CD4-positive, alpha-beta T cell (primary cell): ENCODE measurements at places on chromosomes 5 and 9.

- no peak for DNase-seq
Observed at GRCh38 chr9:1271367-1271766, 221.2 kb downstream of the DMRT2 start.

GRCh38 chr9:138070815-138071214, 193.2 kb downstream of the CACNA1B start:
- no peak for DNase-seq

- DNase-seq = no peak
Observed at GRCh38 chr5:123814801-123815470, 303.0 kb downstream of the CSNK1G3 start.

GRCh38 chr5:57181154-57181553, 7.3 kb downstream of the GPBP1 start:
- DNase-seq = peak; percentile 18

DNA sequence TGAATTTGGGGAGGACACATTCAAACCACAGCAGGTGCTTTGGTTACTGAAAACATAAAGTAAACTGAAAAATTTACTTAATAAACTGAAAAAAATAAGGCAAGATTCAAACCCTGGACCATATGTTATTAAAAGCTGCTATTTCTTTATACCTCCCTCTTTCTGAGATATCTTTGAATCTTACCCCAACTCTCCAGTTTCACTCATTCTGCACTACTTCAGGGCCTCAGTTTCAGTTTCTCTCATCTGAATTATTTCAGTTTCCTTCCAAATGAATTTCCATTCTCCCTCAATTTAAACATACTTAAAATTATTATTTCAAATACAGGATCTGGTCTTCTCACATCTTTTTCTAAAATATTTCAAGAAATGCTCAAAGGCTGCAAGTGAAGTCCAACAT, 4.9 kb upstream of the OXCT1 start:
- DNase-seq = no peak

DNA sequence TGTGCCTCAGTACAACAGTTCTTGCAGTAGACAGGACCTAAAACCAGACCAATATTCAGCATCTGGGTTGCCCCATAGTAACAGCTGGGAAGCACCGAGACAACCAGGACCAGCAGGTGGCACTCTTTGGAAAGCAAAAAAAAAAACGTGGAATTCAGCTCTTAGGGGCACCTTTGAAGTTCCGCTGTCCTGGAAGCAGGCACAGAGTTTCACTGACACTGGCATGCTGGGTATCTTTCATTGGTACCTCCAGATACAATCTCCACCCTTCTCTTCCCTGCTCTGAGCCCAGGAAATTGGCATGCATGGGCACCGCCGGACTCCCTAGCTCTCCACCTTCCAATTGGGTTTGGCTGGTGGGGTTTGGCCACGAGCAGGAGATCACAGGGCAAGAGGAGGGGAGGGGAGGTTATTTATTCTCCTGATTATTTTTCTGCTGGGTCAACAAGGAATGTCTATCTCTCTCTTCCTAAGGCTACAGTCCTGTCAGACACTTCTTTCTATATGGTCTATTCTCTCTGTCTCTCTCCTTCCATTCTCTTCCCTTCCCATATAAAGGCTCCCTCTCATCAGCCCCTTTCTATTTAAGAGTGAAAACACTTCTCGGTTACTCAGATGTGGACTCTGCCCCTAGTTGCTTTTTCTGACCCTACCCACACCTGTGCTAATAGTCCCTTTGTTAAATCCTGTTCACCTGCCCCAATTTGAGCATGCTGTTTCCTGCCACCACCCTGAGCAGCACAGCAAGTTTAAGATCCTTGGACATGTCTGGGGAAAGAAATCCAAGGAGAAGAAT, 1.9 kb upstream of the IDNK start:
- peak; percentile 74 for DNase-seq

DNA sequence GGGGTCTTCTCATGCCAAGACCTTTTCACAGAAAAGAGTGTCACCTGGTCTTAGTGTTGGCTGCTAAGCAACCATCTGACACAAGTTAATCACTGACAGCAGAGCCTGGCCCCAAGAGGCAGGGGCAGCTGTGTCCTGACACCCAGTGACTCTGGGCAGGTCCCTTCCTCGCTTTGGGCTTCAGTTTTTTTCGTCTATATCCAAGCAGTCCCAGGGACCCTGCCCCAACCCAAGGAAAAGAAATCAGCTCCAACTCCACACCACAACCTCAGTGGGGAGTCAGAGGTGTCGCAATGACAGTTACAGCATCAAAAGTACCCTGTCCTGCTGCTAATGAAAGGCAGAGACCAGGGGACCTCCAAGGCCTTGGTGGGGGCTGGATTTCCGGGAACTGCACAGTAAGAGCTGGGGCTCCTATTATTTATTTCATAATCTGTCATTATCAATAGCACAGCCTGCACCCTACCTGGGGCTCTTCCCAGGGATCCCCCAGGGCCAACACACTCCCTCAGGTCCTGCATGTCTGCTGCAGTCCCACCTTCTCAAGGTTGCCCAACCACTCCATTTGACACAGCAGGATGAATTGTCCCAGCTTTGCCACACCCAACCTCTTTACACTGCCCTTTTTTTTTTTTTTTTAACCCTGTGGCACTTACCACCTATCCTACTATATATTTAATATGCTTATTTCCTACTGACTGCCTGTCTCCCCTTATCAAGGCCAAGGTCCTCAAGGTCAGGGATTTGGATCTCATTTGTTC, 9.4 kb downstream of the ANKS6 start:
- DNase-seq = no peak

DNA sequence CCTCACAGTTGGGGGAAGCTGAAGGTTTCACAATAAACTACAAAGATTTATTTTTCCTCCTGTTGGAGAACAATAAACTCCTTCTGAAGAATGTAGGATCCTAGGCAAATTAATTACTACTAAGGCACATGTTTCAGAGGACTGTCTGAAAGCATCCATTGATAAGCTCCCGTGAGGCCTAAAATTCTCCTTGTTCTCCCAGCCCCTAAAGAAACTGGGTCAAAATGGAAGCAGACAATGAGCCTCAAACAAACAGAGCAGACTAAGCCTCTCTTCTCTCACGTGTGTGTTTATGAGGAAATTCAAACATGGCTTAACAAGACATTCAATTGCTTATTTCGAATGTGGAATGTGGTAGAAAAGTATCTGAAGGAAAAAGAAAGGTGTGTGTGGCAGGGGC, 249.0 kb downstream of the GLIS3 start:
- no peak for DNase-seq

GRCh38 chr9:113623851-113624485, 160.4 kb downstream of the RGS3 start:
- no peak for DNase-seq

DNA sequence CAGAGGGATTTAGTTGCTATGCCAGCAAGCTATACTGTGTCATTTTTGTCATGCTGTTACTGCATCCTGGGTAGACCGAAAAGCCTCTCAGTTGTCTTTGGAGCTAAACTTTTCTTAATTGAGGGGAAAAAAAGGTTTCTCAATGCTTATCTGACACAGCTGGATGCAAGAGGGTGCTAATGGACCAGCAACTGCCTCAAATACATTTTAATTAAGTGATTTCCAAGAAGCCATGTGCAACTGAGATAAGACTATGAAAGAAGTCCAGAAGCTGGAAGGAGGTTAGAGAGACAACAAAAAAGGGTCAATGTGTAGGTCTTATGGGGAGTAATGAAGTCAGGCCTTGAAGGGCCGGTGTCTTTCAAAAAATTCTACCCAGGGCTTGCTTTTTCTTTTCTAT, 465.7 kb upstream of the DMAC1 start:
- no peak for DNase-seq

DNA sequence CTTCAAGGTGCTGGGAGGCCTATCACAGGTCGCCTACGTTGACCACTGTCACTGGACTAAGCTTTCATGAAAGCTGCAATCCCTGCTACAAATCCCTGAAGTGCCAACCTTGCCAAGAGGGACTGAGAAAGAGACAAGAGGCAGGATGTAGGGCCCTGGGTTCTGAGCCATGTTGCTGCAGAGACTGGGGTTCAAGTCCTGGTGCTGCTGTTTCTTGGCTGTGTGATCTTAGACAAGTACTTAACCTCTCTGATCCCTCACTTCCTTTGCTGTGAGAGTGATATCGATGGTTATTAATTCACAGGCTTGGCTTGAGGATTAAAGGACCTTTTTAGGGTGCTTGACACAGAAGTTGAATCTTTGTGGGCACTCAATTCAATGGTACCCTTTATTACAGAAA, 15.5 kb downstream of the CSF1R start:
- DNase-seq = no peak

GRCh38 chr9:77829420-77829819, 181.3 kb upstream of the GNA14 start:
- DNase-seq = no peak

DNA sequence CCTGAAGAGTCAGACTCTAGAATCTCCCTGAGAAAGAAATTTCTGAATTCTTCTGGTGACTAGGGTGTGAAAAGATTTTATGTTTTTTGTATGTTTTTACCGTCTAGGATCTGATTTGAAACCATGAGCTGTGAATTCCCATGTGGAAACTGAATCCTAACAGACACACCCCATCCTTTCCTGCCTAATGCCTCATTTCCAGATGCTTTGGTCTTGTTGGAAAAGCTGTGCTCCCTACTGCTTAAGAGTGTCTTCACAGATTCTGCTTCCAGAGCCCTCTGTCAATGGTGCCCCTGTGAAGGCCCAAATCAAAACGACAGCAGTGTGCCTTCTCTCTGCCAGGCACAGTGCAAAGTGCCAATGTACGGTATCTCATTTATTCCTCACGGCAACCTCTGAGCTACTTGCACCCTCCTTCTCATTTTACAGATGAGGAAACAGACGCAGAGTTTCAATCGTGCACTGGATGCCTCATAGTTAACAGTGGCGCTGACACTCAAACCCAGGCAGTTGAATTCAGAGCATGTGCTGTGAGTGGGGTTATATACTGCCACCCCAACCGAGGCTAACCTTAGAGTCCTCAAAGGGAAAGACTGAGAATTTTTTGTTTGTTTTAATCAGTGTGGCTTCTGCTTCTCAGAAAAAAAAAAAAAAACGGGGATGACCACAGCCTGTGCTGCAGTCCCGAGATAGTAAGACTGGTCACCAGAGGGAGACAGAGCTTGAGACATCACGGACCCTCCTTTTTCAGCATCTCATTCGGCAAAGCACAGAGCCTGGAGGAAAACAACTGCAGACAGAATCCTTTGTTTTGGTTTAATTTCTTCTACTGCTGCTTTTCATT, 188.4 kb downstream of the SNCAIP start:
- DNase-seq = no peak

DNA sequence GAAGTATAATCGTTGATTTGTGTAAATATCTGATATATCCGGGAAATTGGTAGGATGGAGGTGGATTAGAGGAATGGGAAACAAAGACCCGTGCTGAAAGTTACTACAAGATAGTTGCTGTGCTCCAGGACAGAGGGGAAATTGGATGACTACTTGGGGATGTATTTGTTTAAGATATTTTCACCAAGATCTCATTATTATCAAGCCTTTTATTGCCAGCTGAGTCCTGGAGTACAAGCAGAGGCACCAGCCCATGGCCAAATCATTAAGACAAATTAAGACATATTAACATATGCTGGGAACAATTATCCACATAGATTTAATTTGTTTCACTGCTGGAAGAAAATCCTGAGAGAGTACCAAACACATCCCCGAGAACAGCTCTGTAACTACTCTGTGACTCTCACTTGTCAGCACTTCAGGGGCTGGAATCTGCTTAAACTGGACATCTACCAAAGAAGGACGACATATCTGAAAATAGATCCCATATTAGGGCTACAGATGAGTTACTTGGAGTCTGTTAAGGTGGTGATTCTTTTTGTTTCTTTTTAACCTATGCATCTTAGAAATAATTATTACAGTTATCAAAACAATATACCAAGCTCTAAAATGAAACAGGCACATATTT, 68.2 kb downstream of the SLC1A1 start:
- DNase-seq = no peak

- no peak for DNase-seq
Observed at GRCh38 chr9:98572054-98572627, 136.6 kb downstream of the GABBR2 start.

DNA sequence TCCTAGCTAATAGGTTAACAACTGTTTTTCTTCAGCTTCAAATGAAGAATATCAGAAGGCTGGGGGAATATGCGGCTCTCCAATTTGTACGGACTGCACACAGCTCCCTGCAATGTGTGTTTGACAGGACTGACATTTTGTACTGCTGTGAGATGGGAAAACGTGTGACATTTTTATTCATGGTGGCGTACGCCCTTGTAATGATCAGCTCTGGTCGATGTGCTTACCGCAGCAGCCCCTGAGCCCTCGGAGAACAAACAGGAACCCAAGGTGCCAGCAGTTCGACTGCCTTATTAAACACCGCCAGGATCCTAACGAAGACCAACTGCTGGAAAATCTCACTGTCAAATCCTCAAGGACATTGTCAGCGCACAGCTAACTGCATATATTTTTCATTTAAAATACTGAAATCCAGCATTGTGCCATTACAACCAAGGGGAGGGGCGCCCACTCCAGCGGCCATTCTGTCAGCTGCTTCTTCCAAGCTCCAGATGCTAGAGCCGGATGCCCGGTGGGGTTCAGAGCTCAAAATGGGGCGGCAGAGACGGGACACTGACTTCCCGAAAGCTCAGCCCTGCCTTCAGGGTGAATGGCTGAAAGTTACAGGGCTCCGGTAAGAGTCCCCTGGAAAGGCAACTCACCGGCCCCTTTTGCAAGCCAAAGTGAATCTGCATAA, 66.8 kb downstream of the CRB2 start:
- no peak for DNase-seq

GRCh38 chr5:177096162-177097015, 9.7 kb downstream of the FGFR4 start:
- no peak for DNase-seq

GRCh38 chr9:14705079-14705478, 11.8 kb upstream of the ZDHHC21 start:
- no peak for DNase-seq

GRCh38 chr5:117266280-117266679, 691.7 kb upstream of the SEMA6A start:
- DNase-seq = no peak

DNA sequence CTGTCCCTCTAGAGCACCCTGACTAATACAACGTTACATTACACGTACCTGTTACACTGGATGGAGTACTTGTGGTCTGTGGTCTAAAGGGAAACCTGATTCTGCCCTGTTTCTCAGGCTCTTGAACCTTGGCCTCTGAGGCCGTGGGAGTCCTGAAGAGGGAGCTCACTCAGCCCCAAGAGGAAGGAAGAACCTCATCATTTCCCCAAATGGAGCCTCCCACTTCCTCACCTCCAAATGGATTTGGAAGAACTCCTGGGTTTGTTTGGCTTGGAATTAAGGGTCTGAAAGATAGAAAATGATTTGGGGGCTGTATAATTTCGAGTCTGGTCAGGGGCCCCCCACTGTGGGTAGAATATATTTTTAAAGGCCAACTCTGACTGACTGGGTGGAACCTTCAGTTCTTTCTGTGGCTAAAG, 200.2 kb downstream of the SEMA6A start:
- no peak for DNase-seq

- DNase-seq = no peak
Observed at GRCh38 chr9:114472765-114473446, 32.4 kb downstream of the WHRN start.

GRCh38 chr9:31639451-31639850, 745.0 kb upstream of the ACO1 start:
- no peak for DNase-seq

- DNase-seq = peak; percentile 58
Observed at GRCh38 chr5:139443831-139444453, 4.6 kb upstream of the DNAJC18 start.

GRCh38 chr9:18786196-18786595, 246.8 kb downstream of the SAXO1 start:
- no peak for DNase-seq
